ENCODE measurements at places on chromosomes 16 and 17. TPM values are rescaled to one million over a fixed set of nuclear protein-coding genes. Genes with fewer than 3 reads are reported as not detected.

The OR2C1 gene
- total RNA-seq: not detected

The GRAP gene
- 75.8 TPM for total RNA-seq

DNA sequence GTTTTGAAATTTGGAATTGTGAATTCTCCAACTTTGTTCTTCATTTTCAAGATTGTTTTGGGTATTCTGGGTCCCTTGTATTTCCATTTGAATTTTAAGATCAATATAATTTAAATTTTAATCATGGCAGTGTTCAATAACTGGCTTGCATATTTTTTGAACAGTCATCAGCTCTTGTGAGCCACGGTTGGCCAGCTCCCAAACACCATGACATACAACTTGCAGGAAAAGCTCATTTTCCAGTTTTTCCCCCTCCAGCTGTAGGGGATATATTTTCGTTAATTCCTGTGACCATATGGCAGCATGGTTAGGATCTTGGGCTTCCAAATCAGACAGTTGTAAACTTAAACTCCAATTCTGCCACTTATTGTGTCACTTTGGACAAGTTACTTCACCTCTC lies 690.1 kb downstream of the WWOX start:
- no peak for DNase-seq

GRCh38 chr17:3879186-3879585 lies 13.7 kb downstream of the CAMKK1 start:
- no peak for DNase-seq

DNA sequence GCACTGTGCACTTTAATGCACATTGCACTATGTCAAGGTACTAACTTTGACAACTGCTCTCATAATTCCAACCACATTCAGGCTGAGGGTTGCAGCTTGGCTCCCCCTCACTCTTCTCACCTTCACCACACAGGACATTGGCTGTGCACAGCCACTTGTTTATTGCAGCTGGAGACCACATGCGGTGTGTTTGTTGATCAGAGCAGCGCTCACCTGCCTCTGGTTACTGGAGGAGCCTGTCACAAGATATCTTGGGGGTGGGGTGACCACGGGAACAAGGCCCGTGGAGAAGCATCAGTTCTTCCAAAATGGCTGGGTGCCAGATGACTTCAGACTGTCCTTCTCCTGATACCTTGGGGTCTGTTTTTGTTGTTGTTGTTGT lies 10.6 kb upstream of the CCL5 start:
- DNase-seq: peak; percentile 72

- no peak for DNase-seq
Measured at GRCh38 chr17:74816905-74817620, 40.9 kb upstream of the NAT9 start.

DNA sequence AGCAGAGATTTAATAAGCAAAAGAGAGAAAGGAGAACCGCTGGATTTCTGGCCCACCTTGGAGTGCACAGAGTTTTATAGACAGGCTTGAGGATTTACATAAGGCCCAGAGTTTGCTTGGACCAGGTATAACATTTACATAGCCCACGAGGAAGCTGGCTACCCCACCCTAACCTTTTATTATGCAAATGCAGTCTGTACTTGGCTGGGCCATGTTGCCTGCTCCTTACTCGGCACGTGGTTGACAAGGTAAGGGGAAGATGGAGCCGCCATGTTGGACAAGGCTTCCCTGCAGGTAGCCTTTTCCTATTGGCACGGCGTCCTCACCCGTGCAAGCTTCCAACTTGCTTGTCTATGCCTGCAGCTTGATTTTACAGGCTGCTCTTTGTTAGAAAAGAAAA lies 35.2 kb upstream of the HS3ST3A1 start:
- DNase-seq: no peak

DNA sequence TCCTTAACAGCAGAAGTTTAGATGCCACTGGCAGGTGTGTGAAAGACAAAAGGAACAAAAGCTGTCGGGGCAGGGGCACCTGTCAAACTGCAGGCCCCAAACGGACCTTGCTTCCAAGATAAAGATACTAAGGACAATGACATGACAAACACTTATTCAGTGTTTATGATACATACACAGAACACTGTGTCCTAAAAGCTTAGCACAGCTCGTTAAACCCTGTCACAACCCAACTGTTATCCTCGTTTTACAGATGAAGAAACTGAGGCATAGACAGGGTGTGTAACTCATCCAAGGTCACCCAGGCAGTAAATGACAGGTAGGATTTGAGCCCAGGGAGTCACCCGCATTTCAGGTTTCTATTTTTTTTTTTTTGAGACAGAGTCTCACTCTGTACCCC lies 9.6 kb downstream of the SDK2 start:
- no peak for DNase-seq

GRCh38 chr17:48175692-48176470 lies 68.3 kb downstream of the SNX11 start:
- no peak for DNase-seq

DNA sequence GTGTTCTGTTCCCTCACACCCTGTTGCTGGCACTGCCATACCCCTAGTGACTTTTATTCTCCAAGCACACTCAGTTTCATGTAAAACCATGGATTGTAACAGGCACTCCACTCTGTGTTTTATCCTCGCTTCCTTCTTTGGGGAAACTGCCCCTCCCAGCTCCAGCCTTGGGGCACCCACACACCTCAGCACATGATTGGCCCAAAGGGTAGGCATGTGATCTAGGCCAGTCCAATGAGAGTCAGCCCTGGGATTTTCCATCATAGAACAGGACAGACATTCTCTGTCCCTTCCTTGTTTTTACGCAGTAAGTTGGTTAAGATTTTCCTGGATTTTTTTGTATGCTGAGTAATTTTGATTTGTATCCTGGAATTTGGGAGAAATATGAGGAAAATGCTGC lies 115.4 kb downstream of the C16orf95 start:
- no peak for DNase-seq

Data from CD4-positive, alpha-beta memory T cell (primary cell).